Retina (tissue), 1 donor: ENCODE measurements at places on chromosomes 5 and 9.

GRCh38 chr5:97181856-97182545, 1.0 kb downstream of the RIOK2 start:
- DNase-seq: no peak

DNA sequence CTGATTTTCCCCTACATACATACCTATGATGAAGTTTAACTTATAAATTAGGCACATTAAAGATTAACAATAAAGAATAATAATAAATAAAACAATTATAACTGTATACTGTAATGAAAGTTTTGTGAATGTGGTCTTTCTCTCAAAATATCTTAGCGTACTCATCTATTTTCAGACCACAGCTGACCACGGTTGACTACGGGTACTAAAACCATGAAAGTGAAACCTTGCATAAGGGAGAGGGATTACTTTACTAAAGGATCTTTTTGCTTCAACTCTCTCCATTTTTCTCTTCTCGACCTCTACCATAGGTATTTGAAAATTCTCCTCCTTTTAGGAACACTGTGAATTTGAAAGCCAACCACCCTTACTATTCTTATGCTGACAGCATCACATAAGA, 475.5 kb downstream of the CETN3 start:
- no peak for DNase-seq

GRCh38 chr5:65790371-65791163, 68.6 kb downstream of the NLN start:
- DNase-seq: no peak

DNA sequence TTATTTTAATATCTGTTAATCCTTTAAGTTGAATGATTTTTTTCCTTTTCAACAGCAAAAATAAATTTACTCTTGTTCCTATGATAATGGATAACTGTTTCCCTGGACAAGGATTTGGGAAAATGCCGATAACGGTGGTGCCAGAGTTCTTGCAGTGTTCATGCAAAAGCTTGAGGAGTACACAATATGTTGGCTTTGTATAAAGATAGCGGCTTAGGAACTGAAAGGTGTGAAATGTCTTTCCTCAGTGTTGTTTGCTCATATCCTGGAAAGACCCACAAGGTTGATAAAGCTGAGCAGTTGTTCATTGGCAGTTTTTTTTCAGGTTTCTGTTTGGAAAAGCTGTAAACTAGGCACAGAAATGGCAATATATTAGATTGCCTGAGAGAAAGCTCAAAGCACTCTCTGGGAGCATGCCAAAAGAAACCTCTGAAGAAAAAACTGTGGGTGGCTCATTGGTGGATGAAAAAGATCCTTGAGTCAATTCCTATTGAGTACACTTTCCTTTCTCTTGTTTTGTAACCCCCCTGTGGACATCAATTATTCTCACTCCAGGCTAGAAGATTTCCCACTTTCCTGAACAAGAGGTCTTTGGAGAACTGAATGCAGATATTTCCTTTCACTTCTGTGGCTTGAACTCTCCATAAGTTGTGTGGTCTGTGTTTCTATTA, 117.2 kb upstream of the RGMB start:
- DNase-seq: no peak

GRCh38 chr5:84287951-84288350, 96.7 kb downstream of the EDIL3 start:
- DNase-seq: no peak

GRCh38 chr5:58106754-58107410, 353.0 kb downstream of the PLK2 start:
- no peak for DNase-seq

- peak; percentile 89 for DNase-seq
Observed at GRCh38 chr5:95822542-95823181, at the start of gene GLRX. Gene GLRX (minus strand): TSS chr5:95822726. CDS start chr5:95822662, 64 bp downstream.

GRCh38 chr9:135416664-135417290, 62.8 kb upstream of the PPP1R26 start:
- no peak for DNase-seq

GRCh38 chr5:88557881-88558280, 289.2 kb upstream of the TMEM161B start:
- no peak for DNase-seq

DNA sequence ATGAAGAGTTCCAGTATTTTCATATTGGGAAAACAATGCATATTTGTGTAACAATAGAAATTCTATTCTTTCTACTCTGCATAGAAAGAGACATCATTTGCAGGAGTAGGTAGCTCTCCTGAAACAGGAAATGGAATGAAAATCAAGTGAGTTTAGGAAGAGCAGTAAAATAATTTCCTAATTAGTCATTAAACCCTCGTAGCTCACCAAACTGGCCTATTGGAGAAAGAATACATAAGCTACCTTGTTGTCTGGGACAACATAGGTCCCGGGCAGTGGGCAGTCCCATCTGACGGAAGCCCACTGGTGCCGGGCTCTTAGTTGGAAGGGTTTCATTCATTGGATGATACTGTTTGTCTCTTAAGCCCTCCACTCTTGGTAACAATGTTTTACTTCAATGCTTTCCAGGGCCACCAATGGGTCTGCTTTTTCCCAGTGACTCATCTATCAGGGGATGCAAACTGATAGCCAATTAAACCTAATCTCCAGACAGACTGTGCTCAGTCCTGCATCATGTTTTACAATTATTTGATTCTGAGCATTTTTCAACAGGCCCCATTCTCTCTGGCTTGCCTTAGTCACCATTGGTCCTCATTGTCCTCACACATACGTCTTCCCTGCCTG, 46.5 kb downstream of the GNA14 start:
- DNase-seq: no peak

GRCh38 chr5:173727839-173728778, 111.7 kb upstream of the BOD1 start:
- DNase-seq: no peak

GRCh38 chr5:2523180-2523579, 228.3 kb downstream of the IRX2 start:
- no peak for DNase-seq

GRCh38 chr9:72173080-72173479, 23.8 kb downstream of the GDA start:
- DNase-seq: no peak

GRCh38 chr5:17388717-17389116, 109.3 kb upstream of the TAF11L2 start:
- no peak for DNase-seq

DNA sequence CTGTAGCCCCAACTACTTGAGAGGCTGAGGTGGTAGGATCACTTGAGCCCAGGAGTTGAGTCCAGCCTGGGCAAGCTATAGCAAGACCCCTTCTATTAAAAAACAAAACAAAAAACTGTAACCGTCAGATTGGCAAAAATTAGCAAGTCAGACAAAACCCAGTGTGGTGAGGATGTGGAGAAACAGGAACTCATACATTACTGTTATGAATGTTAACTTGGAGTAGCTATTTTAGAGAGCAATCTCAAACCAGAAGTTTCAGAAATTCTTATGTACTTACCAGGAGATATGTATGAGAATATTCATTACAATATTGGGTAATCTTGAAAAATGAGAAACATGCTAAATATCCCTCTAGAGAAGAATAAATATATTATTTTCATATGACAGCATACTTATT, 120.3 kb downstream of the INVS start:
- DNase-seq: no peak

- DNase-seq: no peak
Observed at GRCh38 chr5:6424700-6425099, 24.0 kb upstream of the UBE2QL1 start.

DNA sequence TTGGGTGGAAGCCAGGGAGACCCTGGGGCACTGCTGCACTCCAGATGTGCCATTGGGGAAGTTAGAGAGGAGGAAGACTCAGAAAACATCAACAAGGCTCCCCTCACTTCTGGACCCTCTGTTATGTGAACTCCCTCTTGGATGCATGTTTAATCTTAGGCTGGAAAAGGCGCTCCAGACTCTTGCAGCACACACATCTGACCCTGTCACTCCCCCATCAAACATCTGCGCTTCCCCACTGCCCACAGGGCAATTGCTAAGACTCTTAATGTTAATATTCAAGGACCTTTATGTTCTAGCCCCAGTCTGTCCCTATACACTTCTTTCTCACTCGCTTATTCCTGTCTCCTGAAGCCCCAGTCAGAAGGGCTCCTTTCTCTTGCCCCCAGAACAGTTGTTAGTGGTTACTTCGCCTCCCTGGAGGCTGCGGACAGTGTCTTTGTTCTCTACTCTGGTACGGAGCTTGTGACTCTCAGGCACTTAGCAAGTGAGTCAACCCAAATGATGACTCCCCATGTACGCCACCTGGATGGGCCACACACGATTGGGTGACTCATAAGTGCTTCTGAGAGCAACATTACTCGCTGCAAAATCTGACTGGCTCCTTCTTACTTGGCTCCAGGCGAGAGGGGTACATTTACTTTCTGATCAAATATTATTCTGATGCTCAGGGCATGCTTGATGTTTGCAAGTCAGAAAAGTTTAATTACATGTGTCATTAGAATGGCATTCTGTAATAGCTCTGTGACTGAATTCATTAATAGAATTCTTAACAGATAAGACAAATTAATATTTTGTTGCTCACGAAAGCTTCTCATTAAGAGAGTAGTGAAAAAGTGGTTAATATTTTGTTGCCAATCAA, 193.6 kb downstream of the HSPA4 start:
- no peak for DNase-seq

GRCh38 chr5:59287361-59287760, 606.2 kb downstream of the PDE4D start:
- no peak for DNase-seq

- no peak for DNase-seq
Observed at GRCh38 chr5:166561759-166562158, 1729.7 kb upstream of the WWC1 start.

GRCh38 chr5:64298586-64298985, 132.9 kb downstream of the RNF180 start:
- DNase-seq: peak; percentile 60

DNA sequence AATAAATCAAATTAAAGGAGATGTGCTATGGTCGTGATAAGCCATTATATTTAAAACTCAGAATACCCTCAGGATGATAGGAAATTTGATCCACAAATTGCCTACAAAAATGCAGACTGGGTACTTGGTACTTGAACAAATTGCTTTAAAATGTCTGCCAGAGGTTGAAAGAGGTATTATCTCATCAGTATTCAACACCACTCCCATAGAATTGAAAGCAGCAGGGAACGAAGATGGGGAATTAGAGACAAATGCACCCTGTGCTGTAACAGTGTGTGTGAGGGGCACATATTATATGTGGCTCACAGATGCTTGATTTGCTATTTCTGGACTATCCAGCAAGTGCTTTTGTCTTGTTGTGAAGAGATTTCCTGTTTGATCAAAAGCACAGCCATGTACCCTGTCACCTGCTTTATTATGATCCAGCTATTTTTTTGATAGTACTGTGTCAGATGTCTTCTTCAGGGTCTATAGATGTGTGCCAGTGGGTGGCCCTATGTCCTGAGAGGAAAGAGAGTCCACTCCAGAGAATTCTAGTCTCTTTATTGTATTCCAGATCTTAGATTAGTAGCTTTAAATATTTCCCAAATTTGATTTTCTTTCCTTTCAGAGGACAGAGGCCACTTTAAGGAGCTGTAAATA, 120.1 kb downstream of the XRCC4 start:
- no peak for DNase-seq

GRCh38 chr5:140182803-140183367, 7.9 kb downstream of the CYSTM1 start:
- peak; percentile 36 for DNase-seq

DNA sequence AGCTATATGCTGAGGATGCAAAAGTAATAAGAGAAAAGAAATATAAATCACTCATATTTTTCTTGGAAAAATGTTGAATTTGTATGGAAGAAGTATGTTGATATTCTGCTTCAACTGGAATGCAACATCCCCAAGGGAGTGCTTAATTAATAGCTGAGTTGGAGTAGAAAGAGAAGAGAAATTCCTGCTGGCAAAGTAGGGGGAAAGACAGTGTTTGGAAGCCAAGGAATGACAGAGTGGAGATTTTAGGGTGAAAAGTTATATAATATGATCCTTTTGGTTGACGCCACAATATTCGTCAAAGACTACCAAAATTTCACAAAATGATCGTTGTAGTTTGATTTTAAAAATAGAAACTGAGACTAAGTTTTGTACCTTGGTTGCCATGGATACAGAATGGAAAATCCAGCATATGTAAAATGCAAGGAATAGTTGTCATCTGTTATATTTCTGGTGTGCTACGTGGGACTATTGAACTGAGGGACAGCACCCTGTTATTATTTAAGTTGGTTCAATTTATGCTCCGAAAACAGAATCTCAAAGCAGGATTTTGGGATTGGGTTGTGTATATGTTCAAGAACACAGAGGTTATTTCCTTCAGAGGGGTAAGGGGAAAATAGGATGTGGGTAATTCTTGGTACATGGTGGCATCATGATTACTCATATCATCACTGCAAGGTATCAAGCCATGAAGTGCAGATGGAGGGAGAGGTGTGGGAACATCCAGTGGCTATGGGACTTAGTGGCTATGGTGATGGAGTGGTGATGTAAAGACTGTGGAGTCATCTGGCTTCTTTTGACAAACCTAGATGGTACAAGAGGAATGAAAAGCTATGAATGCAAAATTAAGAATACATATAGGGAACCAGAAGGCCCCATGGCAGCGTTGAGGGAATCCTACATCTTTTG, 61.0 kb downstream of the SUB1 start:
- no peak for DNase-seq

- no peak for DNase-seq
Observed at GRCh38 chr9:89786655-89787054, 181.8 kb downstream of the GADD45G start.

GRCh38 chr9:110224583-110224982, 16.6 kb upstream of the C9orf152 start:
- no peak for DNase-seq

GRCh38 chr5:133944263-133945185, 23.9 kb downstream of the C5orf15 start:
- peak; percentile 77 for DNase-seq

DNA sequence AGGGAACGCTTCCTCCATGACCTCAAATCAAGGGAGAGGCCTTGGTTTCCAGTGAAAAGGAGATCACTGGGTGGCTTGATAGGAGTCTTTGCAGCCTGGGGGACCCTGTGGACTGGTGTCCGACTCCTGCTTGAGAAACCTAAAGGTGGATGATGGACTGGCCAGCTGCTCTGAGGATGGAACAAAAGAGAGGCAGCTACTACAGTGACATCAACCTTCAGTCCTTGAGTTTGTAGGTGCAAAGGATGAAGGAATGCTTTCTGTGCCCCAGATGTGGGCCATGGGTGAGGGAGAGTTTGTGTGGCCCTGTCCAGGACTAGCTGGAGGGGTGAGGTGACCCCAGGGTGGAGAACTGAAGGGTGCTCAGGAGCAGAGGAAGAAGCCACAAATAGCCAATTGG, 114.4 kb upstream of the TBC1D2 start:
- DNase-seq: no peak

GRCh38 chr5:39022151-39022550, 52.0 kb downstream of the RICTOR start:
- DNase-seq: no peak

DNA sequence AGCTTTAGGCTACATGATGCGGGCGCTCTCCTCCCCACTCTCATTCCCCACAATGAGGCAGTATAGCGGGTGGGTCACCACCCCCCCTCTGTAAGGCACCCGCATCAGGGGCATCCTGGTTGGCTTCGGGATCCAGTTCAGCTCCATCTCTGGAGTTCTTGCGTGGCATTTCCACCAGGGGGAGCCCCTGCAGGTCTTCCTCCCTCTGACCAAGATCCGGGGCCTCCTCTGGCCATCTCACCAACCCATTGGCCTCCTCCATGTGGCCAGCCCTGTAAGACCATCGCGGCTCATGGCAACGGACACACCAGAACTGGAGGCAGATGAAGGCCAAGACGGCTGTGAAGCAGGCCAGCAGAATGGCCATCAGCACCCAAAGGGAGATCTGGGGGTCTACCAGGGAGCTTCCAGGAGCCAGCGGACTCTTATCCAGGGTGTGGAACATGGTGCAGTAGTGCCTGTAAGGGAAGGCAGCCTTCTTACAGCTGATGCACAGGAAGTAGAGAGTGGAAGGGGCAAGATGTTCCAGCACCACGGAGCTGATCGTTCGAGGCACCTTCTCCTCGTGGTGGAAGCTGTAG, 77.0 kb downstream of the CYFIP2 start:
- no peak for DNase-seq
